ENCODE measurements at places on chromosomes 1 and 21.

DNA sequence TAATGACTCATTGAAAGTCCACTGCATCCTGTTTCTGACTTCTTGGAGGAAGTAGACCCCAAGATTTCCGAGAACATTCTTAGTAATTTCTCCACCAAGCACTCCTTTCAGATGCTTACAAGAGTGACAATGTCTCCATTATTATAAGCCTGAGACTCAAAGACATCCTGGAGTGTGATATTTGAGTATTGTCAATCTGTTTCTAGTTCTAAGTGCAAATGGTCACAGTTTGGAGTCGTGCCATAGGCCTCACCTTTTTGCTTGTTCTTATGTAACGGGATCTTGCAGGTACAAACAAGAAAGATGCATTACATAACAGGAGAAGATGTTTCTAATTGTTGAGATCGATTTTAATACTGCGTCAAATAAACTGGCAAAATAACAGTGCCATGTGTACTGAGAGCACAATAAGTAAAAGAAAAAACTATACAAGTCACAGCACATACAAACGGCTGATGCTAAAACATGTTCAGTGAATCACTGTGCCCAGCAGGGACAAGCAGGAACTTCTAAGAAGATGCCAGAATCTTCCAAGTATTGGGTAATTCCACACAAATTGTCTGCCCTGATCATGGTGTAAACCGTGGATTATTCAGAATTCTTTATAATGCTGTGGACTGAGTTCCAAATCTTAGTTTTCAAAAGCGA is 54.1 kb downstream of the CD2 start:
- 0 out of 2 replicates have a peak, but pooled peaks cover 1% of the 10 kb centered on the region for H3K4me1 ChIP-seq
- no peak overlapping the region for H3K27ac ChIP-seq
- H3K36me3 ChIP-seq: no peaks in the 10 kb centered on the region
- no peak overlapping the region for H3K4me3 ChIP-seq

GRCh38 chr1:12142141-12142823 is 24.5 kb upstream of the TNFRSF1B start:
- H3K27ac ChIP-seq: no peak overlapping the region
- H3K4me1 ChIP-seq: no peaks in the 10 kb centered on the region
- H3K27me3 ChIP-seq: no peaks in the 10 kb centered on the region
- H3K36me3 ChIP-seq: peaks cover 6% of the 10 kb centered on the region

- H3K27ac ChIP-seq: no peak overlapping the region
- H3K27me3 ChIP-seq: no peaks in the 10 kb centered on the region
- no peak overlapping the region for H3K4me3 ChIP-seq
- DNase-seq: no peak
Measured at GRCh38 chr1:169928438-169929209, 34.9 kb upstream of the SCYL3 start.

- DNase-seq: no peak
- no peak overlapping the region for H3K27ac ChIP-seq
- no peaks in the 10 kb centered on the region for H3K4me1 ChIP-seq
- H3K4me3 ChIP-seq: no peak overlapping the region
Measured at GRCh38 chr1:8086055-8086454, 59.9 kb upstream of the ERRFI1 start.

DNA sequence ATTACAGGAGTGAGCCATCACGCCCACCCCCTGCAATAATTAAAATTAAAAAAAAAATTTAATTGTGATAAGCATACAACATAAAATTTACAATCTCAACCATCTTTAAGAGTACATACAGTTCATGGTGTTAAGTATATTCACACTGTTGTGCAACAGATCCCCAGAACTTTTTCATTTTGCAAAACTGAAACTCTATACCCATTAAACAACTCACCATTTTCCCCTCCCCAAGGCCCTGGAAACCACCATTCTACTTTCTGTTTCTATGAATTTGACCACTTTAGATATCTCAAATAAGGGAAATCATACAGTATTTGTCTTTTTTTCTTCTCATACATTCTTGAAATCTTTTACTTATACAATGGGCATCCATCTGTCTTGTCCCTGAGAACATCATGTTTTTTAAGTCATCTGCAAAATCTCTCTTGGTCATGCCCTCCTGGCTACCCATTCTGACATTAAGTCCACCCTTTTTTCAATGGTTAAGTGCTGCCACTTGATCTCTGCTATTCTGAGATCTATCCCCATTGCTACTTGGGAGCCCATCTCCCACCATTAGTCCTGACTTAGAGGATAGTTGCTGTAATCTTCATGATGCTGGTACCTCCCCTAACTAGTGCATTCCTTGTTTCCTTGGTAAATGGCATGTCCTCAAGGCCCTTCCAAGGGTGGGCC is 39.4 kb upstream of the ZFYVE9 start:
- no peak for DNase-seq
- H3K27ac ChIP-seq: no peak overlapping the region
- no peaks in the 10 kb centered on the region for H3K27me3 ChIP-seq
- H3K36me3 ChIP-seq: no peaks in the 10 kb centered on the region
- H3K4me3 ChIP-seq: no peak overlapping the region
- H3K4me1 ChIP-seq: no peaks in the 10 kb centered on the region

DNA sequence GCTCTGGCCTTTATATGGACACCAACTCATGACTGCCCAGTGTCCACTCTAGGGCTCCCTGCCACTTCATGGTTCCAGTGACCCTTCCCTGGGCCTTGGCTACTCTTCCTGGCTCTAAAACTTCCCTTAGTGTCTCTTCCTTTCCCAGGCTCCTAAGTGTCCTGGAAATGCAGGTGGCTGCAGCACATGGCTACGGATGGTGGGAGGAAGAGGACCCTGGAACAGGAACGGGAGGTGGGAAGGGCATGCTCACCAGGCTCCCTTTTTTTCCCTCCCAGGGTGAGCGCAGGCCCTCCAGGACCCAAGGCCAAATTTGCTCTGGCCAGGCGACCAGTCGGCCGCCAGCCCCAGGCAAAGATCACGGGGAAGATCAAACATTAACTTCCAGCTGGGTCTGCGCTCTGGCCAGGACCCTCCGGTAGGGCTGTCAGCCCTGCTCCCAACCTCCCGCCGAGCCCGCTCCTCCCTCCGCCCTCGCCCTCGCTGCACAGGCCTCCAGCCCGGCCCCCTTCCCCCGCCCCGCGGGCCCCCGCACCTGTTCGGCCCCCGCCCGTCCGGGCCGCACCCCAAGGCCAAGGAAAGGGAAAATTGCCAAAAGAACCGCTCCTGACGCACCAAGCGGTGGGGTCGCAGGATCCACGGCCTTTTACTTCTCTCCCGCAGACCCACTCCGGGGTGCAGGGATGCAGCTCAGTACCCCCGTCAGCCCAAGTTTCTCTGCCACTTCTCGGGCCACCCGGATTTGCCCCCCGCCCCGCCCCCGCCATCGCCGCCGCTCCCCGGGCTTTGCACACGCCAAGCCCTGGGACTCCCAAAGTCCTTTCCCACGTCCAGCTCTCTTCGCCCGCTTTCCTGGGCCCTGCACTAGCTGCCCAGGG is 894 bp downstream of the TCEA3 start:
- no peak for DNase-seq
- peaks cover 65% of the 10 kb centered on the region for H3K27me3 ChIP-seq
- no peaks in the 10 kb centered on the region for H3K36me3 ChIP-seq
- H3K27ac ChIP-seq: no peak overlapping the region

DNA sequence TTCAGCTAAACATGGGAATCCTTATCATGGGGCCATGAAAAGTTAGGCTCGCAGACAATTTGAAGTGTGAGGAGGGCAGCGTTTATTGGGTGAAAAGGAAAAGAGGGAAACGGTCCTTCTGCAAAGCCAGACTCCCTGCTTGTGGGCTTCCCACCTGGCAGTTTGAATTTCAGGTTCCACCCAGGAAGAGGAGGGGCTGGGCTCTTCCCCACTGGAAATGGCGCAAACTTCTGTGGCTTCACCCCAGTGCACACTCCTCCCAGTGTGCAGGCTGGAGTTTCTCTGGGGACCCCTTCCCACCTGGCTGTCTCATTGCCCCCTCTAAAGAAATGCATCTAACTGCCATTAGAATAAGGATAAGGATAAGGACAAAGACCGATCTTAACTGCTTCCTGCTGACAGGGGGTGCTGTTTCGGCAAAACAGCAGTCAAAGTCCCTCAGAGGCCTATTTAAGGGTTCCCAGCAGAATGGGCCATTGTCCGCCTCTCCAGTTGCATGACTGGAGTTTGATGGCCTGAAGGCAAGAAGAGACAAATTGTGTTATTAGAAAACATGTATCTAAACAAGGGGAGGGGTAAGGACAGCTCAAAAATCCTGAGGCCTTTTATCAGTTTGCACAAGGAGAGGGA is 20.4 kb downstream of the AIM2 start:
- no peaks in the 10 kb centered on the region for H3K27me3 ChIP-seq
- no peaks in the 10 kb centered on the region for H3K36me3 ChIP-seq
- H3K4me3 ChIP-seq: no peak overlapping the region
- H3K27ac ChIP-seq: no peak overlapping the region
- no peaks in the 10 kb centered on the region for H3K4me1 ChIP-seq
- peak; percentile 13 for DNase-seq

GRCh38 chr21:29189353-29189752 is 58.9 kb downstream of the MAP3K7CL start:
- H3K4me1 ChIP-seq: no peaks in the 10 kb centered on the region
- no peak for DNase-seq
- no peak overlapping the region for H3K27ac ChIP-seq
- H3K27me3 ChIP-seq: no peaks in the 10 kb centered on the region
- no peak overlapping the region for H3K4me3 ChIP-seq
- no peaks in the 10 kb centered on the region for H3K36me3 ChIP-seq

- no peaks in the 10 kb centered on the region for H3K27me3 ChIP-seq
- no peaks in the 10 kb centered on the region for H3K36me3 ChIP-seq
- DNase-seq: no peak
- 0 out of 2 replicates have a peak, but pooled peaks cover 3% of the 10 kb centered on the region for H3K4me1 ChIP-seq
- H3K4me3 ChIP-seq: no peak overlapping the region
- no peak overlapping the region for H3K27ac ChIP-seq
Measured at GRCh38 chr1:226691247-226691646, 47.8 kb downstream of the ITPKB start.

DNA sequence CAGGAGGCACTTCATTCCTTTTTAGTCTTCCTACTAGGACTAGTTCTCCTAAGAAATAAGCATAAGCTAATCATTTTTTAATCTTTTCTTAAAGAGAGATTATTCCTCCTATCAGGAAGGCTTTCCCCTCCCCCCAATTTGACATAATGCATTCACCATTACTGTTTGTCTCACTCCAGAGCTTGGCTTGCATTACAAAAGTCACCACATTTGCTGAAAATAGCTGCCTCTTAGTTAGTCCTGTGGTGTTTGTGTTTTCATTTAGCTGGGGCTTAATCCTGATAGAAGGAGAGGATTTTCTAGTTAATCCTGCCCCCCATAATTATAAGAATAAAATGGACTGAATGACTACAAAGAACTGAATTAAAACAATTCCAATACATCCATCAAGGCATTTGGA is 307.1 kb upstream of the RRP15 start:
- H3K27me3 ChIP-seq: no peaks in the 10 kb centered on the region
- H3K27ac ChIP-seq: no peak overlapping the region
- no peak for DNase-seq

DNA sequence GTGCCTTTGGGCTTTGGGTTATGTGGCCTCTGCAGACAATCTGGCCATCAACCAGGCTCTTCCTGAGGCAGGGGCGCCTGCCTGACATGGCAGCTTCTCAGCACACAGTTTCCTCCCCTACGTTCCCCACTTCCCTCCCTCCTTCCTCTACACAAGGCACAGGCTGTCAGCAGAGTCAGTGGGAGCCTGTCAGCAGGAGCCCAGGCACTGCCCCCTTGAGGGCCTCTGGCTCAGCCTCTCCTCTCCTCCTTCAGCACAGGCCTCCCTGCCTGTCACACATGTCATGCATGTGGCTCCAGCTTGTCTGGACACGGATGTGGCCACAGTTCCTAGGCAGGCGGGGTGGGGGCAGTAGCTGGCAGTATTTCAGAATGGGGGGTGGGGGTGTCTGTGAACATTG is 52.2 kb upstream of the ARTN start:
- H3K27ac ChIP-seq: no peak overlapping the region
- H3K27me3 ChIP-seq: no peaks in the 10 kb centered on the region
- no peak for DNase-seq
- H3K4me1 ChIP-seq: peaks cover 13% of the 10 kb centered on the region
- no peaks in the 10 kb centered on the region for H3K36me3 ChIP-seq

- H3K4me3 ChIP-seq: peak overlapping the region; percentile 35
- peaks cover 52% of the 10 kb centered on the region for H3K27me3 ChIP-seq
- no peaks in the 10 kb centered on the region for H3K36me3 ChIP-seq
- no peak overlapping the region for H3K27ac ChIP-seq
- peaks cover 4% of the 10 kb centered on the region for H3K4me1 ChIP-seq
- no peak for DNase-seq
Measured at GRCh38 chr1:156927215-156928042, 7.0 kb downstream of the LRRC71 start.

GRCh38 chr1:246951413-246951812 is 19.7 kb upstream of the AHCTF1 start:
- H3K4me1 ChIP-seq: no peaks in the 10 kb centered on the region
- H3K27ac ChIP-seq: no peak overlapping the region
- H3K36me3 ChIP-seq: no peaks in the 10 kb centered on the region
- no peak overlapping the region for H3K4me3 ChIP-seq
- H3K27me3 ChIP-seq: no peaks in the 10 kb centered on the region

DNA sequence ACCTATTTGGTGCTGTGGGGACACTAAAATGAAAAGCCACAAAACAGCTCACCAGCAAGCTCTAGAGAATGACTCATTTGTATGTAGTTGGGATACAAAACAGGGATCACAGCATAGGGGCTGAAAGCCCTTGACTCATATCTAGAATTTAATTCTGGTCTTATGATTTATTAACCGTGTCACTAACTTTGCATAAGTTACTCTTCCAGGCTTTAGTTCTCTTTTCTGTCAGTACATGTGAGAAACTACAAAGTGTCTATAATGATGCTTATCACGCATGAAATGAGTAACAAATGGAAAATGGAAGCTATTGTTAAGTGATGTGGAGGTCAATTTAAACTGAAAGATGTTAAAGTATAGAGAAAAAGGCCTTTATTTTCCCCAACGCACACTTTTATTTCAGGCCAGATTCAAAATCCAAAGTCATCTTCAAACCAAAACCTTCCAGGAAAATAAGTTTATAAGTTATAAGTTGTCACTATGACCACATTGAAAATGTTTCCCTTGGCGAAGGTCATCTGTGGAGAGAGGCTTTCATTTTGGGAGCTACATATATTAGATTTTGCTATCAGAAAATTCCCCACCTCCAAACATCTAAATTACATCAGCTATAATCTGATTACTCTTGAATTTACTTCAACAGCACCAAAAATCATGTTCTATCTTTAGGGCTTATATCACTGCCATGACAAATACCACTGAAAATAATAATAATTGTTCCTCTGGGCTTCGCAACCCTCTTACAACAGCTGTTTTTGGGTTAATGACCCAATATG is 430.5 kb downstream of the MRPL39 start:
- no peaks in the 10 kb centered on the region for H3K27me3 ChIP-seq
- DNase-seq: no peak
- H3K4me3 ChIP-seq: no peak overlapping the region

DNA sequence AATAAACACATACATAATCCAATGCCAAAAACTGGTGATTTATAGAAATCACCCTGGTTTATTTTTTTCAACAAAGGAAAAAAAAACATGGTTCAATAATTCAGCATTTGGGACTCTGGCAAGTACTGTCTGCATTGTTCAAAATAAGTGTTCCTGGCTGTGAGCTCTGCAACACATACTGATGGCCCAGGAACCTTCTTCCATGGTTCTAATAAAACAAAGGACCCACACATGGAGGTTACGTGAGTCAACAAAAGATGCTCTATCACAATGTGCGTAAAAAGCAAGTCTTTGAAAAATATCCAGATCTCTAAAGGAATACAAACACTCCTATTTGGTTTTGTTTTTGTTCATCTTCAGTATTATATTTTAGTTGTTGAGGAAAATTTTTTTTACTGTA is 37.9 kb upstream of the C1orf198 start:
- no peaks in the 10 kb centered on the region for H3K36me3 ChIP-seq
- H3K27ac ChIP-seq: no peak overlapping the region
- H3K4me3 ChIP-seq: no peak overlapping the region
- no peak for DNase-seq
- no peaks in the 10 kb centered on the region for H3K27me3 ChIP-seq

All from iPS DF 6.9 (cell line).